CD4-positive, alpha-beta T cell treated with Interleukin-21 for 1 hour (primary cell): ENCODE measurements at places on chromosomes 1 and 21.
A peak's percentile ranks its signal among the peaks of the same experiment; 100 is the strongest.

DNA sequence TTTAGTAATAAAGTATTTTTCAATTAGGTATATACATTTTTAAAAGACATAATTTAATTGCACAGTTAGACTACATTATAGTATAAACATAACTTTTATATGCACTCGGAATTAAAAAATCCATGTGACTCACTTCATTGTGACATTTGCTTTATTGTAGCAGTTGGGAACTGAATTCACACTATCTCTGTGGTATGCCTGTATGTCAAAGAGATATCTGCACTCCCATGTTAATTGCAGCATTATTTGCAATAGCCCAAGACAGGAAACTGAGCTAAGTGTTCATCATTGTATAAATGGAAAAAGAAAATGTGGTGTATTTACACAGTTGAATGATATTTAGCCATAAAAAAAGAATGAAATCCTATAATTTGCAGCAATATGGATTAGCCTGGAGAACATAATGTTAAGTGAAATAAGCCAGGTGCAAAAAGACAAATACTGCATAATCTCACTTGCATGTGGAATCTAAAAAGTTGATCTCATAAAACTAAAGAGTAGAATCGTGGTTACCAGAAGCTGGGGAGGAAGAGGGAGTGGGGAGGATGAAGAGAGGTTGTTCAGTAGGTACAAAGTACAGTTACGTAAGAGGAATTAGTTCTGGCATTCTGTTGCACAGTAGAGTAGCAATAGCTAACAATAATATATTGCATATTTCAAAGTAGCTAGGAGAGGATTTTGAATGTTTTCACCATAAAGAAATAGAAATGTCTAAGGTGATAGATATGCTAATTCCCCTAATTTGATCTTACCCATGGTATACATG, 64.8 kb downstream of the DPT start:
- DNase-seq = no peak

DNA sequence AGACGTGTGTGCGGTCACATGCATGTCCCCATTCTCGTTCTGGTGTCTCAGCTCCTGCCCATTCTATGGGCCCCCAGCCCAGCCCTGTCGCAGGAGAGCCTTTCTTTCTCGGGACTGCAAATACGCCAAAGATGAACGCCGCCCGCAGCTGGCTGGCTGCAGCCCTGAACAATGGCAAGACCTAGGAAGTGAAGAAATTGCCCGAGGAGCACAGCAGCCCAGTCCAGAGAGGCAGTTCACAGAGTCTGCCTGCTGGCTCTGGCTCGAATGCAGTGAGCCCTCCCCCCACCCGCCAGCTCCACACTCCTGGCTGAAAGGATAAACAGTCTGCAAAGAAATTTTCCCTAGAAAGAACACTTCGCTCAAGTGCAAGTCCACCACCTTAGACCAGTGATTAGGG, 23.3 kb downstream of the PAX7 start:
- DNase-seq = no peak

GRCh38 chr1:21672478-21673276, 3.5 kb upstream of the RAP1GAP start:
- no peak for DNase-seq

GRCh38 chr1:74963120-74963519, 171.1 kb upstream of the LHX8 start:
- DNase-seq = no peak

GRCh38 chr1:39898648-39899603, 2.8 kb downstream of the MYCL start:
- DNase-seq = no peak

- no peak for DNase-seq
Observed at GRCh38 chr1:30385246-30385995, 338.0 kb downstream of the MATN1 start.

GRCh38 chr1:9561429-9561828, 22.2 kb downstream of the SLC25A33 start:
- DNase-seq = peak; percentile 30

- DNase-seq = no peak
Observed at GRCh38 chr1:236844499-236845271, 49.6 kb downstream of the MTR start.

DNA sequence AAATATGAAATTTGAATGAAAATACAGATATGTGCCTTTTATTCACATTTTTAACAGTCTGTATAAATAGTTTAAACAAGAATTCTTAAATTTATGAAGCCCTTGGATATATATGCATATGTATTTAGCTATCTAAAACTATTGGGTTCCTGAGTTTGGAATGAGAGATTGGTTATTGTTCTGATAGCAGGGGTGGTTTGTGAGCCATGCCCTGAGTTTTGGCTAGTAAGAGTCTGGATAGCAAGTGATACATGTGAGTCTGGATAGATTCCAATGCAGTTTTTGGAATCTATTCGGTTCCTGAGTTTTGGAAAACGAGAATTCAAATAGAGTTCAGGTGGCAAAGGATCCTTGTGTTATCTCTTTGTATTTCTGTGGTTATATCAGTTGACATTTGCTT, 2.8 kb downstream of the MAN1A2 start:
- DNase-seq = no peak

DNA sequence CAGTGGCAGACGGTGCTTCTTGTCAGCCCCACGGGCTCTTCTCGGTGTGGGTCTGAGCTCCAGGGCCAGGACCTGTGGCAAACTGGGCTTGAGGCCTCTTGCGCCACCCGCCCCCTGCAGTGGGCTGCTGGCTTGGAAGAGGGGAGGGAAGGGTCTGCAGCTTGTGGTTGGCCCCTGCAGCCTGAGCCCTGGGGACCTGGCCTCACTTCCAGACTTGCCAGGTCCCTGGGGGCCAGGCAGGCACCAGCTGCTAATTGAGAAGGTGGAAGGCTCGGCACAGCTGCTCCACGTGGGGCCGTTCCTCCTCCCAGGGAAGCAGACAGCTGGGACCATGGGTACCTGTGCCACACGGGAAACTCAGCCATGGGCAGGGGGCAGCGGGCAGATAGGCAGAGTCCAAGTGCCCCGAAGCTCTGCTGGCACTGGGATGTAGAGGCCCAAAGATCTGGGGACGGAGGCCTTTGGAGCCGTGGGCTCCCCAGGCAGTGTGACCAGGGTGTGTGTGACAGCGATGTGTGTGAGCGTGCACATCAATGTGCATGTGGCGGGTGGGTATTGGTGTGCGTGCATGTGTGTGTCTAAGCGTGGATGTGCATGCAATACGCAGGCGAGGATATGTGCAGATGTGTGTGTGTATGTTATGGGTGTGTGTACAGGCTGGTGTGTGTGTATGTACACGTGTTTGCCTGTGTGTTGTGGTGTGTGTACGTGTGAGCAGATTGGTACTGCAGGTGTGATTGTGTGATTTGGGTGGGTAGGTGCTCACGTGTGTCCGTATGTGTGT, 39.3 kb downstream of the TP73 start:
- no peak for DNase-seq

- no peak for DNase-seq
Observed at GRCh38 chr1:34682452-34683223, 72.2 kb upstream of the GJB5 start.

DNA sequence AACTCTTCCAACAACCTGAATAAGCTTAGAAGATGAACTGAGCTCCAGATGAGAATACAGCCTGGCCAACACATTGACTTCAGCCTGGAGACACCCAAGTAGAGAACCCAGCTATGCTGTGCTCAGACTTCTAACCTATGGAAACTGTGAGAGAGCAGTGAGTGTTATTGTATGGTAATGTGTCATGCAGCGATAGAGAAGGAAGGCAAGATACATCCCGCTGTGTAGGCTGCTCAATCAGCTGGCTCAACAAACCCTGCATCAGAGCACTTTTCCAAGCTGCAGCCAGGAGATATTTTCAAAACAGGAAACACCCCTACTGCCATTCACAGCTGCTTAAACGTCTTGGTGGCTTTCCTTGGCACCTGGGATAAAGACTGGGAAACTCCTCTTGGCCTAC, 321.3 kb downstream of the SIPA1L2 start:
- no peak for DNase-seq

- DNase-seq = no peak
Observed at GRCh38 chr1:214198571-214198970, 82.4 kb upstream of the SMYD2 start.

- no peak for DNase-seq
Observed at GRCh38 chr1:170067253-170067819, 7.2 kb downstream of the KIFAP3 start.

GRCh38 chr1:245255783-245256182, 101.0 kb downstream of the KIF26B start:
- DNase-seq = no peak

DNA sequence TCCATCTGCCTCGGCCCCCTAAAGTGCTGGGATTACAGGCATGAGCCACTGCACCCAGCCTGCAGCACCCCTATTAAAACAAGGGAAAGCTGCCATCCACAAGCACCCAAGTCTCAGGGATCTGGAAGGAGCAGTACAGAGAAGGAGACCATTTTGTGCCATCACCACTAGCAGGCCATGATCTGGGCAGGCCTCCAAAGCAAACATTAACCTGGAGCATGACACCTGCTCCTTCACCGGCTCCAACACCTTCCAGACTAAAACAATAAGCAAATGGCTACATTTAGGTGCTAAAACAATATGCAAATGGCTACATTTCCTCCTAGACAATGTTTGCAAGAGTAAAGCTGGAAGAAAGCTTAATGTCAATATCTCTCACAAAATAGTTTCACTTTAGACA, 16.7 kb downstream of the MEAF6 start:
- no peak for DNase-seq

GRCh38 chr1:216045400-216045799, 377.8 kb downstream of the USH2A start:
- no peak for DNase-seq

- DNase-seq = no peak
Observed at GRCh38 chr1:12136916-12137610, 29.7 kb upstream of the TNFRSF1B start.

DNA sequence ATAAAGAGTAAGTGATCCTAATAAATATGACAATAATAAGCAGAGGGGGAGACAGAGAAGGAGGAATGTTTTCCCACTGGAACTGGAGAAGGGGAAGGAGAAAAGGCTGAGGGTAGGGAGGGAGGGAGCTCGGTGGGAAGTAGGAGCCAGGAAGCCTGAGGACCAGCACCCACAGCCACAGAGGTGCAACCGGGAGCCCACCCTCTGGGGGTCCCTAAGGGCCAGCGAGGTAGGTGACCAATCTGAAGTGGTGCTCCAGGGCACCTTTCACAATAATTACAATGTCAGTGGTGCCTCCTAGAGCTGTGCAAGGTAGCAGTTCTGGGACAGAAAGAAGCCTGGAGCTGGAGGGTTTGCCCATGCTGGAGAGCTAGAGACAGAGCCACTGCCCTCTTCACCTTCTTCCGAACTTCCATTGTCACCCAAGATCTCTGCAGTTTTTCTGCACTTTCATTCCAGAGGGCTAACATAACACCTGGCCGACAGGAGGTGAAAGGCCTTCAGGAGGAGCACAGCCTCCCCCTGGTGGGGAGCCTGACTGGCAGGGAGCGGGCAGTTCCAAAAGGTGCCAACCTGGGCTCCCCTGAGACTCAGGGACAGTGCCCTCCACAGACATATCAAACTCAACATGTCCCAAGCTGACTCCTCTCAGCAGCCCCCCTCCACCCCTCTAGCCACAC, 4.1 kb upstream of the AHCYL1 start:
- DNase-seq = peak; percentile 28

GRCh38 chr1:202974856-202975255, 7.8 kb upstream of the CYB5R1 start:
- DNase-seq = no peak

DNA sequence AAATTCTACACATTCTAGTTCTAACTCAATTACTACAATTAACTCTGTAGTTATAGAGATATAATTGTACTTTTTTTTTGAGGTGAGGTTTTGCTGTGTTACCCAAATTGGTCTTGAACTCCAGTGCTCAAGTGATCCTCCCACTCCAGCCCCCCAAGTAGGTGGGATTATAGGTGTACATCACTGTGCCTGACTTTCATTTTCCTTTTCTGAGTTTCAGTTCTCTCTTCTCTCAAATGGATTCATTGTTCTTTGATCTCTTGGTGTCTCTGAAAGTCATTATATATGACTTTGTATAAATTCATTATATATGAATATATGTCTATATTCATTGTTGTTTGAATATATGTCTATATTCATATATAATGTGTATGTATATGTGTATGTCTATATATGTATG, 74.0 kb upstream of the GALNT2 start:
- no peak for DNase-seq

- no peak for DNase-seq
Observed at GRCh38 chr1:16938351-16939321, 16.9 kb downstream of the CROCC start.

- no peak for DNase-seq
Observed at GRCh38 chr1:91201176-91201575, 179.3 kb upstream of the ZNF644 start.

DNA sequence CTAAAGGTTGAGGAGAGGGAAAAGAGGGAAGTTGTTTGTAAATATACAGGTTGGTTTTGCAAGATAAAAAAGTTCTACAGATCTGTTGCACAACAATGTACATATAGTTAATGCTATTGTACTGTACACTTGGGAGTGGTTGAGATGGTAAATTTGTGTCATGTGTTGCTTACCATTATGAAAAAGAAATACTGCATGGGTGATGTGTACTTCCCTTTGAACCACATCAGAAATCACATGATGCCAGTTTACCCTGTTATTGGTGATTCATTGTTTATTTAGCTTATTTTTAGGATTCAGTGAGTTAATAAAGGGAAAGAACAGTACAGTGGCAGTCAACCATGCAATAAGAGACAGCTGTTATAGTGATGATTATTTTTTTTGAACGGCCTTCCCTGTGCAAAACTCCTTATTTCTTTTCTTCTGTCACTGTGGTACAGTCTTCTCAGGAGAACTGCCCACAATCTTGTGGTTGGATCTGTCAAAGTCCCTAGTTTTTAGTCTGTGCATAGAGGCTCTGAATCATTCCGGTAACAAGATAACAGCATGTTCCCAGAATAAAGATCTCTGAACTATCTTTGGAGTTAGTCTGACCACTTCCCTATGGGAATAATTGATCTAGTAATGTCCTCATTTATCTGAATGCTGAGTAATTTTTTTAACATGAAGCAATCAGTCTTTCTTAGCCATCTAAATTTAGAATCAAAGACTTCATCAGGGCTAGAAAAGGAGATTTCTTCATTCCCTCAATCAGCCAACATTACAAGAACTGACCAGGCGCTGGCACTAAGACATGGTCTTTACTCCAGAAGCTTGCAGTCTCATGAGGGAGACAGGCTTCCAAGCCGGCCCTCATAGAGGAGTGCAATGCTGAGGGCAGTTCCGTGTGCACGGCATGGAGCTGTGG, 84.2 kb downstream of the SH3GLB1 start:
- peak; percentile 5 for DNase-seq

DNA sequence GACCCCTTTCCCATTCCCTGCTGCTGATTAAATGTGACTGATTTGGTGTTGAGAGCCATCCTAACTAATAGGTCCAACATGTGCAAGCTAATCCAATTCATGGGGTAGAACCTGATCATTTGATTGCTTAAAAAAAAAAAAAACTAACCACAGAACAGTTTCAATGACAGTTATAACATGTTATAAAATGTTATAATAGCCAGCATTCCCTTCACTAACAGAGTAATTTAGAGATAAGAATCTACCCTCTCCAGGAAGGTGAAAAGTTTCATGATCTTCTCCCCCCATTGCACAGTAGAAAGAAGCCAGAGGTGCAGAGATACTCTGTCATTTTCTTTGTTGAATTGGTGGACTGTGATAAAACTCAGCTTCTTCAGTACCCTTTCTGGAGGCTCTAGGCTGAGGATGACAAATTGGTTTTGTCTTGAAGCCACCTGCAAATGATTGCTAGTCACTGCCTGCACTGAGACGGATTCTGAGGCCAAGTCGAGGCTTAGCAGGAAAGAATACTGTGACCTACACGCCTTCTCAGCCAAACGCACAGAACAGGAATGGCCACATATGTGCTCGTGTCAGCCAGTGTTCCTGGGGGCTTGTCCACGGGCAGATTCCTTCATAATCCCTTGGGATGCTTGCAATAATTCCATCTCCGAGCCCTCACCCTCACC, 215.7 kb upstream of the IRF2BP2 start:
- no peak for DNase-seq

GRCh38 chr1:197319631-197320030, 51.6 kb downstream of the CRB1 start:
- peak; percentile 19 for DNase-seq
